ENCODE measurements at places on chromosomes 1 and 21.
A peak's percentile ranks its signal among the peaks of the same experiment; 100 is the strongest.

GRCh38 chr1:65762081-65762862 is 30.4 kb upstream of the PDE4B start:
- DNase-seq, result no peak

DNA sequence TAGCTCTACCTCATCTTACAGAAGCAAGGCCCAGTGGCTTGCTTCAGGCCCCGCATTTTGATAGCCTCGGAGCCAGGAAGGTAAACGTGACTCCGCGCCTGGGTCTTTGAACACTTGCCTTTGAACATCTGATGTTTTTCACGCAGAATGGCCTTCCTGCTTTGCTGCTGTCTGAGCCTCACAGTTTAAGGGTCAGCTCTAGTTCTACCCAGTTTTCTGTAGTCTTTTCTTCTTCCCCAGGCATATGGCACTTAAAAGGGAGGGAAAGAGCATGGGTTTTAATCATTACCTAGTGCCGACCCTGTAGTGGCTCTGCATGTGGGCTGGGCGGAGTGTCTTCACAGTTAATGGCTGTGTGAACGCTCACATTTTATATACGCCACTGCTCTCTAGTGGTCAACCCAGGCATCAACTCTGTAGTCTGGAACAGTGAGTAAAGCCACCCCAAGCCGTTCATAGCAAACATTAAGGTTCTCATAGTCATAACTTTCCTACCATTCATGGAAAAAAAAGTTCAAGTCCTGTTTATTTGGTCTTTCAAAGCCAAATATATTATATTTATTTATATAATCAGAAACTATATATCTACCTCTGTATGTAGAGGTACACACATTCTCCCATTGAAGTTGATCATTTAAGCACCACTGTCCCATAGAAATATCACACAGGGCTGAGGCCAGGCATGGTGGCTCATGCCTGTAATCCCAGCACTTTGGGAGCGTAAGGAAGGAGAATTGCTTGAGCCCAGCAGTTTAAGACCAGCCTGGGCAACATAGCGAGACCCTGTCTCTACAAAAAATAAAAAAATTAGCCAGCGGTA is 78.1 kb downstream of the IER5 start:
- DNase-seq, result peak; percentile 85

GRCh38 chr1:156111355-156111962 is 3.1 kb upstream of the LMNA start:
- no peak for DNase-seq

DNA sequence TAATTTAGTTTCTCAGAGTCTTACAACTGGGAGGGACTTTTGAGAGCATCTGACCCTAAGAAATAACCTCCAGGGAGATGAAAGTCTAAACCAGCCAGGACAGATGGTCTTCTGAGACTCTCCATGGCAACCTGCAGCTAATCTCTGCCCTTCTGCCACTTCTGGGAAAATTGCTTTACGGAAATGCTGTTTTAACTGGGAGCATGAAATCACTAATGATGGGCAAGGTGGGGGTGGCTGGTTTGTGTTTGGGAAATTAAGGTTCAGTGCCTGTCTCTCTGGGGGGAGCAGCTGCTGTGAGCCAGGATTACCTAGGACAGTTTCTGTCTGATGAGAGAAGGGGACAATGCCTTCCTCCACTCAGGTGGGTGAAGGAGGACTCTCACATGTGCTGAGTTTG is 33.2 kb downstream of the ROR1 start:
- no peak for DNase-seq

DNA sequence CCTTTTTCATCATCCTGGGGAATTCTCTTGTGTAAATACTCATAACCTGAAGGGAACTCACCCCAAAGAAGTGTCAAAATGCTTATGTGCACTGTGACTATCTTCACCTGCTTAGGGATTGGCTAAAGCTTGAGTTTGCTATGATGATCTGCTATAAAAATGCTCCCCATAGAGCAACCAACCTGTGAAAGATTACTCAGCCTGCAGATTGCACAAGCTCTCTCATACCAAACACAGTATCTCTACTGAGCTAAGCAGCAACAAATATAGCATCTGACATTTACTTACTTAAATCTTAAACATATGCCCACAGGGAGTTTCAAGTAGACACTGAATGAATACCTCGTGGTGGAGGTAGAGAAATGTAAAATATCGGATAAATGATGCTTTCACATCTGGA is 725.8 kb downstream of the MRPL39 start:
- DNase-seq, result no peak

GRCh38 chr1:64849942-64850341 is 105.1 kb downstream of the RAVER2 start:
- no peak for DNase-seq

DNA sequence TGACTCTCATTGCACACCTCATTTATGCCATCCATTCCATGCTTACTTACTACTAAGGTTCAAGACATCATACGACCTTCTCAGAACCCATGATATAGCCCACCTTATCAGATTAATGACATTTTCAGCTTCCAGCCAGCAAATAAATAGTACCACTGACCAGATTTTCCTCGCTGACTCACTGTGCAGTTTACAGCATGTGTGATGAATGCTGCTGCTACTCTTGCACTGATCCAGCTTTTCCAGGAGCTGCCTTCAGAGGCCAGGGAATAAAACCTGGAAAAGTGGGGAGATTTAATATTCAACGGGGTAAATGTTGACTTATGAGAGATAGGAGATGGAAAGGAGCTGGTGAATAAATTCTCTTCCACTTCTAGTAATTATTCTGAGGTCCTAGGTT is 247.1 kb downstream of the COL11A1 start:
- no peak for DNase-seq

- DNase-seq, result no peak
These were observed 70.7 kb upstream of the CAMK1G start for GRCh38 chr1:209512821-209513220.

DNA sequence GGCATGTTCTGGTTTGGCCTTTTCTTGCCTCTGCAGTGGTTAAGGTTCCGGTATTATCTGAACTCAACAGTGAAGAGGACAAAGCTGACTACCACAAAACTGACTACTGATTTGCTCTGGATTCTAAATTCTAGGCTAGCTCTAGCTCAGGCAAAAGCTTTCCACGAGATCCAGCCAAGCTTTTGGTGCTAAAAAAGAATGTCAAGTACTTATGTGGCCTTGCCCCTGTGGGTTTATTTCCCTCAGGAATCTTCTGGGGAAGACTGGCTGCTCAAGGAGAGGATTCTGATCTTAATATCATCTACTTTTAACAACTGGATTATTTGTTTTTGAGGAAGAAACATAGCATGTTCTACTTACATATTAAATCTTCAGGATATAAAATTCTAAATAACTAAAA is 26.1 kb upstream of the MTMR11 start:
- DNase-seq, result no peak

DNA sequence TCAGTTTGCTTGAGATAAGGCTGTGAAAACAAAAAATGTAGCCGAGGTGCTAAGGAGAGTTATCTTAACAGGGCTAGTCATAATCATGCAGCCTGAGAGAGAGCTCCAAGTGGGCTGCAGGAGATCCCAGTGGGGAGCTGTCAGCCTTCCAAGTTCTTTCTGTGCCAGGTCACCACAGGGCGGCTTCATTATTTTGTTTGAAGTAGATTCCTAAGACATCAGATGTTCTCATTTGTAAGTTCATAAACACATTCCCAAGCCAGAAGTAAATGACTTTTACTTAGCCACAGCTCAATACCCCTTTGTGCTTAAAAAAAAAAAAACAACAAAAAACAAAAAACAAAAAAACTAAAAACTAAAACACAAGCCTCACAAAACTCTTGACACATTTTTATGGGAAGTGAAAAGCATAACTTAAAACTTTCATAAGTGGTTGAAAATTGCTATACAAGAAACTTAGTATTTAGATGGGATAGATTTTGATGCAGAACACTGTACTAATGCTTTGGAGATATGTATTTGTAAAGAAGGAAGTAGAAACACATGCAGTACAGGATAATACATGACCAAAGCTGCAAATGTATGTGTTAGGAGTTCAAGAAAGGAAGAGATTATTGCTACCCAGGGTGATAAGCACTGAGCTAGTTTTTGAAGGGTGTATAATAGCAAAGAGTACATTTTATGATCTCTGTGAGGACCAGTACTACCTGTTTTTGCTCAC is 8.6 kb downstream of the CDC14A start:
- DNase-seq, result no peak

DNA sequence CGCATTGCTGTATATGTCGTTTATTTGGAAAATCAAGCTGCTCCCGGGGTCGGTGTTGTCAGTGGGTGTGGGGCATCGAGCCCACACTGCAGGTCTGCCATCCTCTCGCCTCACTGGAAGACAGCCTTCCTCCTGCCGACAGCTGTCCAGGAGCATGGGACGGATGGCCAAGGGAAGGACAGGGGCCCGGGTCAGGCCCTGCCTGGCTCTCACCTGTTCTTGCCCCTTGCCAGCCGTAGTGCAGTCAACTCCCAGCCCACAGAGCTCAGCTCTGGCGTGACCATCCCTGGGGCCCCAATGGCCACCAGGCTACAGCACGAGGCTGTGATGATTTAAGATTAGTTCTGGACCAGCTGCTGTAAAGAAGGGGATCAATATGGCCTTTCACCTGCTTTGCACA is 86.9 kb upstream of the ACTL8 start:
- DNase-seq, result no peak

- DNase-seq, result peak; percentile 36
These were observed 53.1 kb downstream of the SH3GLB1 start for GRCh38 chr1:86757272-86757984.

DNA sequence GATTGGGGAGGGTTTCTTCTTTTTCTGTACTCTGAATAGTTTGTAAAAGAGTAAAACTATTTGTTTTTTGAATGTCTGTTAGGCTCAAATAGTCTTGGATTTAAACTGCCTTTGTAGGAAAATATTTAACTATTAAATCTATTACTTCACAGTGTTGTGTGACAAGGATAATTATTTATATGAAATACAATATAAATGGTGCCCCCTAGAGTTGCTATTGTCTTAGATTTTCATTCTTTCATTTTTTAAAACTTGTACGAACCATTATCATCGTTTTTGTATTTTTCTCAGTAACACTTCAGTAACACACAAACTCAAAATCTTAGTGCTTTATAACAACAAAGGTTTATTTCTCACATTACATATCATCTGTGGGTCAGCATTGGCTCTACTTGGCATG is 37.4 kb downstream of the C1orf185 start:
- DNase-seq, result no peak

GRCh38 chr1:191888996-191889622 is 269.2 kb upstream of the RGS18 start:
- no peak for DNase-seq

- DNase-seq, result no peak
These were observed 7.6 kb upstream of the AIM2 start for GRCh38 chr1:159084152-159084551.

GRCh38 chr1:192516776-192517297 is 58.7 kb upstream of the RGS1 start:
- peak; percentile 9 for DNase-seq

DNA sequence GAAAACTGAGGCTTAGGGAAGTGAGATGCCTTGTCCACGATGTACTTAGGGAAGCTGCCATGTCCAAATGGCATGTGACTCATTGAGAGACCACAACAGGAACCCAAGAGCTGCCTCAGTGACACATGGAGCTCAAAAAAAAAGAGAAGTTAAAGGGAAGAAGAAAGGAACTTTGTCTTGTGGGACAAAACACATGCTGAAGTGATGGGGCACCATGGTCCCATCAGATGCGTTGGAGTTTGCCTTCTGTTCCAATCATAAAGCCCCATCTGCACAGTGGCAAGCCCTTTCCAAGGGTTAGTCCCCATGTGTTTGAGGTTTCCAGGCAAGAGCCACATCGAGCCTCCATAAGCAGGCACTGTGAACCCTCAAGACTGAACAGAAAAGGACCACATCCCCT is 8.0 kb downstream of the MED8 start:
- DNase-seq, result no peak

- DNase-seq, result no peak
These were observed 30.0 kb upstream of the FGGY start for GRCh38 chr1:59266927-59267293.

- DNase-seq, result no peak
These were observed 8.9 kb upstream of the OMA1 start for GRCh38 chr1:58555393-58555792.

DNA sequence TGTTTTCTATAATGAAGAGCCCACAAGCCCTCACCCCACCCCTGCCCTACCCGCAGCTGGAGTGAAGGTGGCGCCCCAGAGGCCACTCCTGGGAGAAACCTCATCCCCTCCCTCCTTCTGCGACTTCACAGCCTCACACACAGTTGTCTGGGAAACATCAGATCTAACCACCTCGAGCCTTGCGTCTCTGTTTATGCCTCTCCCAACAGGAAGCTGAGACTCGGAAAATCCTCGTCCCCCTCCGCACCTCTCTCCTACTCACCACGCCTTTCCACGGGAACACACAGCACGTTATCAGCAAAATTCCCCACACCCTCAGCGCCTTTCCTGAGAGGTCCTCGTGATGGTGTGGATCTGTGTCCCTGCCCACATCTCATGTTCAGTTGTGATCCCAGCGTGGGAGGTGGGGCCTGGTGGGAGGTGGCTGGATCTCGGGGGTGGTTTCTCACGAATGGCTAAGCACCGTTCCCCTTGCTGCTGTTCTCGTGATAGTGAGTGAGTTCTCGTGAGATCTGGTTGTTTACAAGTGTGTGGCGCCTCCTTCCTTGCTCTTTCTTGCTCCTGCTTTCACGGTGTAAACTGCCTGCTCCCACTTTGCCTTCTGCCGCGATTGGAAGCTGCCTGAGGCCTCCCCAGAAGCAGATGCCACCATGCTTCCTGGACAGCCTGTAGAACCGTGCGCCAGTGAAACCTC is 190.6 kb downstream of the KIF26B start:
- DNase-seq, result no peak

DNA sequence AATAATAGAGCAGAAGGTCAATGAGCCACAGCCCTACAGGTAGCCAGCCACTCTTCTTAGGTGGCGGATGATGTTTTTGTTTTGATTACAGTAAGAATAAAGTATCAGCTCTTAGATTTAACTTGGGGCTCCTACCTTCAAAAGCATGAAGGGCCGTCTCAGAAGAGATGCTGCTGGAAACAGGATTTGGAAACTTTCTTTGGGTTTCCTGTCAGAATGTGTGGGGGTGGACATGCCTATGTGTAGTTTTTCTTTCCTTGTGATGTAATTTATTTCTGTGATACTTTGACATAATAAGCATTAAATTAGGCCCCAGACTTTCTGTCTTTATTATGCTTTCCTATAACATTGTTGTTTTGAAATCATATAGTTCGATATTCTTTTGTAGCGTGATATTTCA is 1.5 kb downstream of the RAP1A start:
- no peak for DNase-seq

- no peak for DNase-seq
These were observed 35.9 kb downstream of the PIK3R3 start for GRCh38 chr1:46096269-46097148.
